ENCODE measurements at places on chromosomes 3 and 15.

DNA sequence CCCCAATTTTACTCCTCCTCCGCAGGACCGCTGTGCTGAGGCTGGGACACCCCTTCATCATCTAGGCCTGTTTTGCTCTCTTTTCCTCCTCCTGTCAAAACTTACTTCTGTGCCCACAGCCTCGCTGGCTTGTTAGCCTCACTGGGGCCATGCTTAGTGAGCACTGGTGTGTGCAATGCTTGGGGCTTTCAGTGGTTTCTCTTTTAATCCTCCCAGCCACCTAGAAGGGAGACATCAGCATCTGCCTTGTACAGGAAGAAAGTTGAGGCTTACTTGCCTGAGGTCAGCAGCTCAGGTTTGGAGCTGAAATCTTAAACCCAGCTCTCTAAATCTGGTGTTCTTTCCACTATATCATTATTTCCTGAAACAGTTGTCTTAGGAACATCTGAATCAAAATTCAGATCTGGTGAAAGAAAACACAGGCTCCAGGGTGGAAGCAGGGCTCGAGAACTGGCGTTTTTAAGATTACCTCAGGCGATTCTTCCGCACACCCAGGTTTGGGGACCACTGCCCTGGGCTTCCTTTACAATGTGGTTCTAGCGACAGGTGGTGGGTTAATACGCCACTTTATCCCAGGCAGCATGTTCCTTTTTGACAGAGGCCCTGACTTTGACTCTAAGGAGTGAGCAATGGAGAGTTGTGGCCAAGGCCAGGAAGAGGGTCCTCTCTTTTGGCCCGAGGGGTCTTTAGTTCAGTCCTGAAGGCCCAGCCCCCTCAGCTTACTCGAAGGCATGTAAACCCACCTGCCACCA, 3.8 kb downstream of the THSD4 start:
- no peak for DNase-seq

DNA sequence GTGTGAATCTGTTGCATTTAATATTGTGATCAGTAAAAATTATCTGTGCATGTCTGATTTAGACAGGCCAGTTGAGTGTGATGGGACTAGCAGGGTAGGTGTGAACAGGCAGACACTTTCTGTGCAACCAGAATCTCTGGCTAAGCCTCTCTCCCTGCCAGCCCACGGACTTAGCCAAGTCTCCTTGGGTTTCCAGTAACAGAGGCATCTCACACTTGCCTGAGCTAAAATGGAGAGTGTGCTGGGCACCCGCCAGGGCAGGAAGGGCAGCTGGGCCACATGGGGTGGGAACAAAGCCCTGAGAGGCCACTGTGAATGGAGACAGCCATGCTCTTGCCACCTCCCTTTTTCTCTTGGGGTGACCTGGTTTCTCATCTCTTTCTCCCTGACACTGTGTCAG, 12.5 kb upstream of the RPS27L start:
- DNase-seq = no peak

GRCh38 chr3:31268868-31269267, 263.9 kb upstream of the STT3B start:
- no peak for DNase-seq

- DNase-seq = no peak
These were observed 7.7 kb downstream of the CCR5 start for GRCh38 chr3:46378426-46378942.

DNA sequence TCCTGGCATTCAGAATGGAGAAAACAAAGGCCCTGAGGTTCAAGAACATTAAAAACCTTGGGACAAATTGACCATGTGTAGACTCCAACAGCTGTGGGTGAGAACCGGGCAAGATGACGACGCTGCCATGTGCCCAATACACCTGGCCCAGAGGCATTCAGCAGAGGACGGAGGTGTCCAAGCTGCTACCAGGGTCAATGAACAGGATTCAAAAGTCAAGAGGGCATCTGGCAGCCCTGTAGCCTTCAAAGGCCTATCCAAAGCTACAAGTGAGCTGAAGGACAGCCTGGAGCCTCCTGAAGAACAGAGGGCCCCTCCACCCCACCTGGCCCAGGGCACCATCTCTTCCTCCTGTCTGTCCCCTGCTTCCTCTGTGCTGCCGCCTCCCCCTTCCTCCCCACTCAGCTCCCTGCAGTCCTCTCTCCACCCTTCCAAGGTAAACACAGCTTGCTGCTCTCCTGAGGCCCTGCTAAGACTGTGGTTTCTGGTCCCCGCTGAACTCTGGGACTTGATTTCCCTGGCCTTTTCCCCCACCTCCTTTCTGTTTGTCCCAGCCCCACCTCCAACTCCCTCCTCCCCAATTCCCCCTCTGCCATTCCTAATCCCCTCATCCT, 57.5 kb downstream of the HMCES start:
- DNase-seq = no peak

- no peak for DNase-seq
These were observed 592.8 kb upstream of the GBE1 start for GRCh38 chr3:82354228-82354627.

DNA sequence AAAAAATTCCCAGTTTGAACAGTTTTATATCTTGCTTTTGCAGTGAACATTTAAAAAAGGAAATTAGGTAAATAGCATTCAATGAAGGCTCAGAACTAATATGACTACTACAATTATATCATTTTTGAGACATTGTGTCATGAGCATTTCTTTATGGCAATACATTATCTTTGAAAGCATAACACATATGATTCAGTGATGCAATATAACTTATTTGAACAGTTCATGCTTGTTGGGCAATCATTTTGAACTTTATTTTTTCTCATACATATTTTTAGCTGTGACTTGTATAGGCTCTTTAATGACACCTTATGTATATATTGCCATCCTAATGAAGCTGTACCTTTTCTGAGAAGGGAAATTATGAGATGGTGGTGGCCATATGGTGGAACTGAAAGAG, 828.6 kb upstream of the NR2F2 start:
- no peak for DNase-seq

DNA sequence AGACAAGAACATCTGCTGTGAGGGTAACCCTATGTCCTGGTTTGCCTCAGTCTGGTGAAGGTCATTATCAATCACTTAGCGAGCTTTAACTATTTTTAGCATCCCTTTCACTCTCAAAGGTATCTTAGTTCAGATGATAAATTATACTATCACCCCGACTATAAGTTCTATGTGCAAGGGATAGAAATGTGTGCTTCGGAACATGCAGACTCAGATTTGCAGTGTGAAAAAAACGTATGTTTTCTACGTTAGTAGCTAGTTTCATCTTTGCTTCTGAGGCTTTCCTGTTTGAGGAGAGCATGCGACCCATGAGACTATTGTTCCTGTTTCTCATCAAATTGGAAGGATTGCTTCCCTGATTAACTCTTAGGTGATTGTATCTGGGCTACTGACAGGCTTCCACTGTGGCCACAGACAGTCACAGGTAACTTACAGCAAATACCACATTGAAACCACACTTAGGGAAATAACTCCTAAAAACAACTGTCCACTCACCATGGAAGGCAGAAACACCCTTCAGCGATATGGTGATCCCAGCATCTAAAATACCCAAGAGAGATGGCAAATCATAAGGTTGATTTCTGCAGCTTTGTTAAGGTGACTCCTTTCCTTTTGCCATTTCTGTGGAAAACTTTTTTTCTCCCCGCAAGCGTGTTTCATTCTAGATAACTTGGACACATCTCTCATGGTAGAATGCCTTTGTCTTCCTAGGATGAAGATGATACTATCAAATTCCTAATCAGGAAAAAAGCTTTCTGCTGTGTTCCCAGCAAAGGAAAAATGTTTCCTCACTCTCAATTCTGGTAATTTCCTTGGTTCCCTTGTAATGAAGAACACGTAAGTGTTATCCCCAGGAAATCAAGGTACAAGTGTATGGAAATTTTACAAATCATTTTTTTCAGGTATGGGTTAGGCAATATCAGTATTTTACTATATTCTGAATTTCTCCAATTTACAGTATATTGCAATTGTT, 5.2 kb downstream of the GCSAM start:
- no peak for DNase-seq

GRCh38 chr3:192216067-192216466, 511.3 kb downstream of the FGF12 start:
- DNase-seq = no peak

DNA sequence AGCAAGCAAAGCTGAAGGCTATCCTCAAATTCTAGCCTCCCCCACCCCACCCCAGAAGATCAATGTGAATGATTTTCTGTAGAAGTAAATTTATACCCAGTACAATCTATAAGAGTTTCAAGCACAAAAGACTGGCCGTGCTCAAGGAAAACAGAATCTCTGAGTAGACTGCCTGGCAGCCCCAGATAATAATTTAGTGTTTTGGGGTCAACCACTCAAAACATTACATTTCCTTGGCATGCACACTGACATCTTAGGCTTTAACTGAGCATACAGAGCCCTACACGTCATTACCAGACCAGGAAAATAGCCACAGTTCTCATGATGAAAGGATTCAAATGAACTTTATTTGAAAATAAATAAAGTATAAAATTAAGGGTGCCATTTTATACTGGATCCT, 376.5 kb downstream of the TBL1XR1 start:
- no peak for DNase-seq

- no peak for DNase-seq
These were observed 139.7 kb upstream of the CPNE4 start for GRCh38 chr3:132174500-132174899.

DNA sequence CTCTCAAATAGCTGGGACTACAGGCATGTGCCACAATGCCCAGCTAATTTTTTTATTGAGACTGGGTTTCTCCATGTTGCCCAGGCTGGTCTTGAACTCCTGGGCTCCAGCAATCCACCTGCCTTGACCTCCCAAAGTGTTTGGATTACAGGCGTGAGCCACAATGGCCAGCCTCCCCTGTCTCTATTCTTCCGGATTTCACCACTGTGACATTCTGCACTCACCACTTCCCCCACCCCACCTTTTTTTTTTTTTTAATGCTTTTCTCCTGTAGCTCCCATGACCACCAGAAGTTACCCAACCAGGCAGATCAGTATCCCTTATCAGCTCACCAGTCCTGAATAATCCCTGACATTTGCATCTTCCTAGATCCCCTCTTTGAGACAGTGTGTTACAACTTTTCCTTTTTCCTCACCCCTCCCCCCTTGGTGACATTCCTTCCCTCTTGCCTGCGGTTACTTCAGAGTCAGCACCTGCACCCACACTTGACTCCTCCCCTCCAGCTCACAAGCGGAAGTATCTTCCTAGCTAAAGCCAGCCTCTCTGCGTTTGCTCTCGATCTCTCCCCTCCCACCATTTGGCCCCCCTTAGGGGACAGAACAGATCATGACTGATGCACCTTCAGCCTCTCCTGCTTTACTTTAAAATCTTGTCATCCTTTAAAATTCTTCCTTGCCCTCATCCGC, 13.5 kb upstream of the ZNF592 start:
- no peak for DNase-seq

DNA sequence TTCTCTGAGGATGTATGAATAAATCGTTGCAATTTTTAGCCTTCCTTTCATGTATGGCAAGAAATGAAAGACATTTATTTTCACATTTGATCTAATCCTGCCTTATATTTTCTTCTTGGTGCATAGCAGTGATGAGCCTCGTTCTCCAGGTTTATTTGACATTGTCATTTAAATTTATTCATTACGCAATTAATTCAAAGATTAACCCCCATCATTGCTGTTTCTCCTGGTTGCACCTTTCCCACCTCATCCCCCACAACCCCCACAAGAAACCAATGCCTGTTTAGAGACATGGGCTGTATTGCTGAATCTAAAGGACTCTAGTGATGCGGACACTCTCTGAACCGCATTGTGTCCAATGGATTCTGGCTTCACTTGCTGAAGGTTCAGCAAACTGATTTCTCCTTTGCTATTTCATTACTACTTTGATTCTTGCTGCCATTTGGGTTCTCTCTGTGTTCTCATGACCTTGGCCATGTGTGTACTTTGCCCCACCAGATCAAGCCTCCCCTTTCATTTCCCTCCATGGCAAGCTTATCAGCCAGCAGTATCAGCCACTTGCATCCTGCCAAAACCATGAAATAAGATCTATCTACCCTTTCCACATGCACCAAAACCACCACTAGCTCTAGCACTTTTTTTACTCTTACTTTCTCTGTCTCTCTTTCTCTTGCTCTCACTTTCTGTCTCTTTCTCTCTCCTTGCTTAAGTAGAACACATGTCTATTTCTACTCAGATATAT, 382.7 kb downstream of the GBE1 start:
- no peak for DNase-seq

DNA sequence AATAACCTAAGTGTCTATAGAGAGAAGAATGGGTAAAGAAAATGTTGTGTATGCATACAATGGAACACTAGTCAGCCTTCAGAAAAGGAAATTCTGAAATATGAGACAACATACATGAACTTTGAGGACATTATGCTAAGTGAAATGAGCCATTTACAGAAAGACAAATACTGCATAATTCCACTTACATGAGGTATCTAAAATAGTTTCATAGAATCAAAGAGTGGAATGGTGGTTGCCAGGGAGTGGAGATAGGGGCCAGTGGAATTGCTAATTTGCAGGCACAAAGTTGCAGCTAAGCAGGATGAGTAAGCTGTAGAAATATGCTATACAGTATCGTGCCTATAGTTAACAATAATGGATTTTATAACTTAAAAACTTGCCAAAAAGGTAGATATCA, 779.6 kb upstream of the ARPP21 start:
- DNase-seq = no peak

DNA sequence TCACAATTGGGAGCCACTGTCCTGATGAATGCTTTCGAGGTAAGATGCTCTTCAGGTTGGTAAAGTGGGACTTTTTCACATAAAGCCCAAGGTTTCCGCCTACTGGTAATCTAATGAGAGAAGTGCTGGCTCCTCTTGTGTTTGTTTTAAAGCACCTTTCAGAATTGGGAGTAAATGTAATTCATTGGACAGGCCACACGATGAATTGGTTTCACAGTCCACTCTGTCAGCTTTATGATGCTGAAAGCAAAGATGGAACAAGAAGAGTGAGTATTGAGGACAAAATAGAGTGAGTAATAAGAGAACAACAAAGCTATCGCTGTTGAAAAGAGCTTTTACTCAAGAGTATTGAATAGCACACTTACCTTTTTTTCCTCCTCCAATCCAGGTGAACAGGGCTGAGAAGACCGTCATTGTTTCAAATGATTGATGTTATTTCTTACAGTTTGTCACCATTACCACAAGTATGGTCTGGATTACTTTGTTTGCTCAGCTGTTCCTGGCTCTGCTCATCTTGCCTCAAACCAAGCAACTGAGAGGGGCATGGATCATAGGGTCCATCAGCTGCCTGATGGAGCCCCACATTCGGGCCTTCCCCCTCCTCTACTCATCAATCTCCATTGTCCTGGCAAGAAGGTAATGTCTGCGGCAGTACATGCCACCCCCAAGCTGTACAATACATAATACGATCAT, 136.1 kb upstream of the CNTN4 start:
- no peak for DNase-seq

DNA sequence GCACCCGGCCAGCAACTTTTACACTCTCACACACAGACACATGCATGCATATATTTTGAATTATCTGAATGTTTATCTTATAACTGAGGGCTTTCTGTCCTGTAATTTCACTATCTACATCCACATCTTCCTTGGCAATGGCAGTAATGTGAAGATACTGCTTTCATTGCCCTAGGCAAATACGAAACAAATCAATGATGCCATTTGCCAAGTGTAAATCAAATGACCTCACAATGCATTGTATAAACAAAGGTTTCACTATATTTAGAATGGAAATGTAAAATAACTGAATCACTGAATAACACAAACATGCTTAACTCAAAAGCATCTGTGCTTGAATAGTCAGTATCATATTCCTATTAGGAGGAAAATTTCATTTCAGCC, 455.6 kb downstream of the TBL1XR1 start:
- DNase-seq = no peak

All from NCI-H524 (cell line).